LoVo (cell line): ENCODE measurements at places on chromosomes 7 and 10.

DNA sequence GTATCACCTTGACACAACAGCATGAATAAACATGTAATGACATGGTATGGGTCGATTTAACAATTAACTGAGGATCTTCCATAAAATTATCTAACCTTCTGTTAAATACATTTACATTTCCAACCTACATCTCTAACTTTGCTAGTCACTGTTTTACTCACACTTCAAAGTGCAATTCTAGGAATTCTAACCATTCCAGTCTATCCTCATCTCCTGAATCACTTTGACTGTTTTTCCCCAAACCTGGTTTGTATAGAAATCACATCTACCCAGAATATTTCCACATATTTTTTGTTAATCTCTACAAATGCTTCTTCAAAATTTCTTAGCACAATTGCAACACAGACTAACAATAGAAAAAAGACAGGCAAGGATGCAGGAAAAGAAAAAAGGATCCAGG, 6.2 kb downstream of the ABI1 start:
- no peak for DNase-seq

DNA sequence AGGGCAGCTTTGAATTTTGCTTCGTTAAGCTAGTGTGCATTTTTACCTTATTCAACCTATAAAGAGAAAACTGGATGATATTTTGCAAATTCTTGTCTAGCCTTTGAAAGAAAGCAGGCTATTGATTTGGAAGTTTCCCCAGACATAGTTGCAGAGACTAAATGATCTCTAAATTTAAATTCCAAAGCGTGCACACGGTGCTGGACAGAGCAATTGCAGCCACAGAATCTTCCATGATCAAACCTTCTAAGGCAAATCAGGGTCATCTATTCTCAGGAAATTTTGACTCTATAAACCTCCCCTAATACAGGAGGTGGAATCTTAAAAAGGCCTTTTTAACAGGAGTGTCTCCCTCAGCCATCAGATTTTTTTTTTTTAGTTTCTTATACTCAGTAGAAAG, 159.9 kb downstream of the MDFIC start:
- DNase-seq: no peak

DNA sequence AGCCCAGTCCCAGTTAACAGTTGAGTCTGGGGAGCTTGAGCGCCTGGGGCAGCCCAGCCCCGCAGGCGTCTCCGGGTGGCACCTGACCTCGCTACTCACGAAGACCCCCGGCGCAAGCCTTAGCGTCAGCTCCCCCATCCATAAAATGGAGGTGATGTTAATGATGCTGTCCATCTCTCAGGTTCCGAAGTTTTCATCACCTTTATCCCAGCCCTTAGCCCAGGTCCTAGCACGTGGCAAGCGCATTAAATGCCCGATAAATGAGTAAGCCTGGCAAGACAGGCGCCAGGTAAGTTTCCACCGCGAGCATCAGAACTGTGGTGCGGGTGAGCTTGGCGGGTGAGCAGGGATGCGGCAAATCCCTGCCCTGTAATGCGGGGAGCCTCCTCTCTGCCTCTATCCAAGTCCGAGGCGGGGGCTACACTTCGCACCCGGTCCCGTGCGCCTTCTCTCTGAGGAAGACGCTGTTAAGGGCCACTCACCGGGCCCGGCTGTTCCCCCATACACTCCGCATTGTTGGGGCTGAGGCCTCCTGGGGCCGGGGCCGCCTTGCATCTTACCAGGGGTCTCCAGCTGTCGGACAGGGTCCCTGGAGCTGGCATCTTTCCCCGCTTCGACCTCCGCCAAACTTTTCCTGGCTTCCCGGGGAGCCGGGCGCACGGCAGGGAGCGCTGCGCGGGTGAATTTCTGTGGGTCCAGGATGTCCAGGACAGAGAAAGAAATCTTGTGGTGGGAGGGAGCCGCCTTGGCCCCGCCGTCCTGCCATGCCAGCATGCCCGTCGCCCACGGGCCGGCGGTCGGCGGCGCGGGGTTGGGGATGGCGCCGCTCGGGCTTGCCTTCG, 444 bp downstream of the NKX1-2 start:
- DNase-seq: no peak

DNA sequence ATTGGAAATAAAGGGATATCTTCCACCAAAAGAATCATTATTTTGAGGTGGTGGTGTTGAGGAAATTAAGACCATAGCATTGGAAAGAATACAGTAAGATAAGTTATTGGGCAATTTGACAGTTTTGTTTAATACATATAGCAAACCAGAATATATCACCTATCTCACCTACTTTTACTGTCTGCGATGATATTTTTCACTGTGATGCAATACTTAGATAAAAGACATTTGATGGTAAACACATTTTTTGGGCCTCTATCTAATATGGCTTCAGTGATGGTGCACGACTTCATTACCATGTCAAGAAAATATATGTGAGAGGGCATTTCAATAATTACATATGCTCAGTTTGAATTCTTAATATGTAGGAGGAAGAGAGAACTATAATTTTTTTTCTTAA, 93.7 kb upstream of the MAGI2 start:
- no peak for DNase-seq

GRCh38 chr10:60878224-60878623, 65.8 kb downstream of the RHOBTB1 start:
- DNase-seq: no peak

GRCh38 chr7:105268056-105268455, 120.7 kb downstream of the SRPK2 start:
- DNase-seq: peak; percentile 32

GRCh38 chr10:99648717-99649116, 10.6 kb upstream of the ENTPD7 start:
- DNase-seq: no peak

- DNase-seq: peak; percentile 9
These were observed 87.5 kb upstream of the NRP1 start for GRCh38 chr10:33421789-33422462.
